ENCODE measurements at places on chromosomes 13 and 19. TPM values are rescaled to one million over a fixed set of nuclear protein-coding genes. Genes with fewer than 3 reads are reported as not detected.

GRCh38 chr19:54426291-54426931, 11.1 kb downstream of the TTYH1 start:
- no peak for DNase-seq

Gene THSD1
- 6.3 TPM for total RNA-seq

DNA sequence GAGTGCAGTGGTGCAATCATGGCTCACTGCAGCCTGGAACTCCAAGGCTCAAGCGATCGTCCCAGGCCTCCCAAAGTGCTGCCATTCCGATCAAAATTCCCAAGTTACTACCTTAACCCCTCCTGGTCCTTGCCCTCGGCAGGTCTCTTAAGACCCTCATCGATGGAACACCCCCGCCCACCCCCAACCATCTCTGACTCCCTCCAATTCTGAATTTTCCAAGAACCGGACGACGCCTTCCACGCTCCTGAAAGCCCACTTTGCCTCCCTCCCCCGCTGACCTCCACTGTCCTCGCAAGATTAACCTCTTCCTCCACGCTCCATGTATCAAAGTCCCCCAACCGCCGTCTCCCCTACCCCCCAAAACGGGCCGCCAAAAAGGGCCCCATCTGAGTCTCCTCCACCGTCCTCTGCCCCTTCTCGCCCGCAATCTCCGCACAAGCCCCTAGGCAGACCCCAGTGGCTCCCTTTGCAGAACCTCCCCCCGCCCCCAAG, 539 bp downstream of the DAPK3 start:
- no peak for DNase-seq

- no peak for DNase-seq
Observed at GRCh38 chr19:50779504-50780457, 9.5 kb downstream of the GPR32 start.

DNA sequence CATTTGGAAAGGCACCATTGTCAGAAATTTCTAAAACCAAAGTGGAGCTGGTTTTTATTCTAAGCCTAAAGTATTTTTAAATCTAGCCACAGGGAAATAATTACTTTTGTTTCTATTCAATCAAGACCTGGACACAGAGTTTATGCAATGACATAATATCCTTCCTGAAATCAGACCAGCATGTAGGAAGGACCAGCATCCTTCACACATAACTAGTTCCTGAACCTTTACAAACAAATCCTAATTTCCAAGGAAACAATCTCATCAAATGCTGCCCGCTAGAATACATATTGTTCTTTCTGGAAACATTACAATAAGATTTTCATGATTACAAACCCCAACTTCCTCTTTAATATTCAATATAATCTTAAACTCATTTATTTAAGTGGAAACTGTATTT, 1.5 kb downstream of the STARD13 start:
- peak; percentile 38 for DNase-seq

DNA sequence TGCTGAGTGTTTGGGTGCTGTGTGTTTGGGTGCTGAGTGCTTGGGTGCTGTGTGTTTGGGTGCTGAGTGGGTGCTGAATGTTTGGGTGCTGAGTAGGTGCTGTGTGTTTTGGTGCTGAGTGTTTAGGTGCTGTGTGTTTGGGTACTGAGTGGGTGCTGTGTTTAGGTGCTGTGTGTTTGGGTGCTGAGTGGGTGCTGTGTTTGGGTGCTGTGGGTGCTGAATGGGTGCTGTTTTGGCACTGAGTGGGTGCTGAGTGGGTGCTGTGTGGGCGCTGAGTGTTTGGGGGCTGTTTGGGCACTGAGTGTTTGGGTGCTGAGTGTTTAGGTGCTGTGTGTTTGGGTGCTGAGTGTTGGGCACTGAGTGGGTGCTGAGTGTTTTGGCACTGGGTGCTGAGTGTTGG, 48.5 kb upstream of the F7 start:
- DNase-seq, result no peak

Gene VSIG10L
- total RNA-seq, result 1.4 TPM

Gene DNASE2
- total RNA-seq, result 35.2 TPM

- no peak for DNase-seq
Observed at GRCh38 chr19:15197942-15198341, 2.9 kb downstream of the NOTCH3 start.

DNA sequence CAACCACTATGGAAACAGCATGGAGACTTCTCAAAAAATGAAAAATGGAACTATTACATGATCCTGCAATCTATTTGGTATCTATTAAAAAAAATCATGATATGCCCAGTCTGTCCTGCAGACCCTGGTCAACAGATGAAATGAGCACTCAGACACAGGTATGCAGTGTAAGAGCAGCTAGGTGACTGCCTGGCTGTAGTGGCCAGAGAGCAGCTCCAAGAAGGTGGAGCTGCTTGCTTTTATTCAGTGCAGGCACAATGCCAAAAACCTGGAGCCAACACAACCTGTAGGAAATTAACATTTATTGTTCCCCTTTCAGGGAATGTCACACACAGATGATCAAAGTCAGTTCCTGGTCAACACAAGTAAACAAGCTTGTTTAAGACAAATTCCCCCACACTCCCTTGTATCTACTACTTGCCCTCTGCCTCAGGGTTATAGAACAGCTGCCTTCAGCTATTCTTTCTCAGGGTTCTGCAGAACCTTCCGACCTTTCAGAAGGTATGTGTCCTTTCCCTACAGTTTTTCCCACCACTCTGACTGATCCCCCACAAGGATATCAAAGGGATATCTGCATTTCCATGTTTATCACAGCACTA, 933.7 kb upstream of the SLITRK5 start:
- no peak for DNase-seq

Gene RASIP1
- not detected for total RNA-seq

DNA sequence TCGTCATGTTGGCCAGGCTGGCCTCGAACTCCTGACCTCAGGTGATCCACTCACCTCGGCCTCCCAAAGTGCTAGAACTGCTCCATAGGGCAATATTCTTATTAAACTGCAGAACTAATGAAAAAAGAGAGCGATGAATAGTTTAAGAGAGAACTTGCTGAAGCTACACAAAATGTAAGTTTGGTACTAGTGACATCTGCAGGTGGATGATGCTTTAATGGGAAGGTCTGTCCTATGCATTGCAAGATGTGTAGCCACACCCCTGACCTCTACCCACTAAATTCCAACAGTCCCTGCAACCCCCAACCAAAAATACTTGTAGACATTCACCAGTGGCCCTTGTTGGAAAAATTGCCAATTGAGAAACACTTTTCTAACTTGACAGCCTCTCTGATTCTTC, 117.8 kb downstream of the NALCN start:
- DNase-seq, result no peak

GRCh38 chr19:31770223-31770622, 421.0 kb upstream of the TSHZ3 start:
- no peak for DNase-seq

Gene FPR2
- total RNA-seq, result not detected

DNA sequence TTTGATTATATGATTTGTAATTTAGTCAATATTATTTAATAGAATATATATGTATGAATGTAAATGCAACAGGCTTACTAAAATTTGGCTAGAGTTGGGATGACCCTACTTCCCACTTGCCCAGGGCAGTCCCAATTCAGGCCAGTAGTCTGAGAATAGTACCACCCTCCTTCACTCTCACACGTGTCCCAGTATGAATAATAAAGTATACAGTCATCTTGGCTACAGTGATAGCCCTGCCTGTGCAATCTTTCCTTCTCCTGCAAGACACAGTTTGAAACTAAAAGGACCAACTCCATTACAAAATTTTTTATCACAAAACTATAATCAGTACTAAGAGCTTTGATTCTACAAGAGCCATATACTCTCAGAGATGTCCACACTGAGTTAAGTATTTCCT, 76.2 kb downstream of the SACS start:
- no peak for DNase-seq
